Breast epithelium (tissue), 4 donors: ENCODE measurements at places on chromosomes 6 and 20.
A peak's percentile ranks its signal among the peaks of the same experiment; 100 is the strongest.

DNA sequence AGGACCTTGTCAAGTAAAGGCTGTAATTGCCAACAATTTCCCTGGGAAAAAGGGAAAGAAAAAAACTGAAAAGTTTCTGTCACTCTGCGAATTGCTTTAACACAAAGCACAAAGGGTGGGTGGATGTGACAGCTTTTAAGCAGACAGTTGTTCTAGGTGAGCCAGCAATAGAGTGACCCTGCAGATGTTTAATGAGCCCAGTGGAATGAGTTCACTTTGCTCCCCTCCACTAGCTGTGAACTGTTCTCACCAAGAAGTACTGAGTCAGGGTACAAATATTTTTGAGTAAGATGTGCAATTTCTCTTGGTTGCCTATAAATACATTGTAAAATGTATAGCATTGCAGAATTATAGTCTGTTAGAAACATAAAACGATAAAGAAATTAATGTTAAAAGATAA, 26.2 kb upstream of the LRRC1 start:
- no peaks in the 10 kb centered on the region for H3K4me1 ChIP-seq
- DNase-seq: no peak
- H3K27ac ChIP-seq: no peak overlapping the region
- H3K36me3 ChIP-seq: no peaks in the 10 kb centered on the region
- no peaks in the 10 kb centered on the region for H3K27me3 ChIP-seq

DNA sequence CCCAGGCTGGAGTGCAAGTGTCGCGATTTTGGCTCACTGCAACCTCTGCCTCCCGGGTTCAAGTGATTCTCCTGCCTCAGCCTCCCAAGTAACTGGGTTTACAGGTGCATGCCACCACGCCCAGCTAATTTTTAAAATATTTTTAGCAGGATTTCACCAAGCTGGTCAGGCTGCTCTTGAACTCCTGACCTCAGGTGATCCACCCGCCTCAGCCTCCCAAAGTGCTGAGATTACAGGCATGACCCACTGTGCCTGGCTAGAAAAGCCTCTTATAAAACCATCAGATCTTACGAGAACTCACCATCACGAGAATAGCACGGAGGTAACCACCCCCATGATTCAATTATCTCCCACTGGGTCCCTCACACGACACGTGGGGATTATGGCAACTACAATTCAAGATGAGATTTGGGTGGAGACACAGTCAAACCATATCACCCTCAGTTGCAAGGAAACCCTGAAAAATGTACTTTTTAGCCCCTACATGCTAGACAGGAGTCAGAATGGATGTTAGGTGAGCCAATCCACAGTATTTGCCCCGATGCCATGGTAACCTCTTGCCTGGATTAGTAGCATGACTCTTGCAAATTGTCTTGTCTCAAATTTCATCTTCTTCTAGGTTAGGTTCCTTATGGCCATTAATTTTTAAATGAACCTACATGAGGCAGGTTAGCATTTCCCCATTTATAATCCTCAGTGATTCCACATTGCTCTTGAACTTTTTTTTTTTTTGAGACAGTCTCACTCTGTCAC, 17.1 kb upstream of the SASH1 start:
- no peaks in the 10 kb centered on the region for H3K27me3 ChIP-seq
- no peaks in the 10 kb centered on the region for H3K36me3 ChIP-seq
- DNase-seq: no peak

- H3K4me3 ChIP-seq: no peak overlapping the region
- H3K4me1 ChIP-seq: no peaks in the 10 kb centered on the region
- DNase-seq: no peak
- H3K27me3 ChIP-seq: no peaks in the 10 kb centered on the region
Measured at GRCh38 chr6:152554851-152555250, 82.3 kb downstream of the SYNE1 start.

- H3K4me1 ChIP-seq: peaks cover 20% of the 10 kb centered on the region
- H3K27ac ChIP-seq: peak overlapping the region; percentile 99
Measured at GRCh38 chr20:50113420-50114224, 672 bp upstream of the UBE2V1 start.

DNA sequence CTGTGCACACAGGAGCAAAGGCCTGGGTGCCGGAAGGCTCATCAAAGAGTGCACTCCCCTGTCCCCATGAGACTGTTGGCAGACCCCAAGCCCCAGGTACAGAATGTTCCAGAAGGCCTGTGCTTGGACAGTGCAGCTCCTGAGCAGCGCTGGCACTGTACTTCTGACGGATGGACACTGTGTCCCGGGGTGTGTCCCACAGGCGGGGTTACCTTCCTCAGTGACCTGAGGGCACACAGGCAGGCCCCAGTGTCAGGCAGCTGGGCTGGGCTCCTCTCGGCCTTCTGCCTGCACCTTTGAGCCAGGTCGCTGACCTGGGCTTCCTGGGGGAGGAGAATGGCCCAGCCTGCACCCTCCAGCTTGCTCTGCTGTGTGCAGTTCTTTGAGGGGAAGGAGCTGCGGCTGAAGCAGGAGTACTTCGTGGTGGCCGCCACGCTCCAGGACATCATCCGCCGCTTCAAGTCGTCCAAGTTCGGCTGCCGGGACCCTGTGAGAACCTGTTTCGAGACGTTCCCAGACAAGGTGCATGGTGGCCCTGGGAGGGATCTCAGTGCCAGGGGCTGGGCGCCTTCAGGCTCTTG, 30.1 kb downstream of the PYGB start:
- no peak overlapping the region for H3K27ac ChIP-seq
- no peaks in the 10 kb centered on the region for H3K27me3 ChIP-seq
- peaks cover 3% of the 10 kb centered on the region for H3K4me1 ChIP-seq
- DNase-seq: no peak
- H3K4me3 ChIP-seq: no peak overlapping the region

DNA sequence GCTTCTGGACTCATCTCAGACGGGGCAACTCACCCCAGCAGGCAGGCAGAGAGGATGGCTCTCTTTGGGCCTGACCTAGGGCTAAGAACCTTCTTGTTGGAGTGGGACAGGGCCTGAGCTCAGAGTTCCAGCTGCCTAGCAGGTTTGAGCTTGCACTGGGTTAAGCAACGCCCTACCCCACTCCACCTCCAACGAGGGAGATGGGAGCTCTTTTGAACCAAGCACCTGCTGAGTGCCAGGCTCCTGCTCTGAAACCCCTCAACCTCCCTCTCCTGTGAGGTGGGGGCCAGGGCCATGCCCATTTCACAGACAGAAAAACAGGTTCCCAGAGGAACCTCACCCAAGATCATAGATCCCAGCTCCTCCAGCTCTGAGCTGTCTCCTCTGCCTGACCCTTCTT, 54.3 kb downstream of the SNAI1 start:
- H3K4me1 ChIP-seq: no peaks in the 10 kb centered on the region
- DNase-seq: no peak
- H3K4me3 ChIP-seq: no peak overlapping the region
- no peaks in the 10 kb centered on the region for H3K27me3 ChIP-seq

DNA sequence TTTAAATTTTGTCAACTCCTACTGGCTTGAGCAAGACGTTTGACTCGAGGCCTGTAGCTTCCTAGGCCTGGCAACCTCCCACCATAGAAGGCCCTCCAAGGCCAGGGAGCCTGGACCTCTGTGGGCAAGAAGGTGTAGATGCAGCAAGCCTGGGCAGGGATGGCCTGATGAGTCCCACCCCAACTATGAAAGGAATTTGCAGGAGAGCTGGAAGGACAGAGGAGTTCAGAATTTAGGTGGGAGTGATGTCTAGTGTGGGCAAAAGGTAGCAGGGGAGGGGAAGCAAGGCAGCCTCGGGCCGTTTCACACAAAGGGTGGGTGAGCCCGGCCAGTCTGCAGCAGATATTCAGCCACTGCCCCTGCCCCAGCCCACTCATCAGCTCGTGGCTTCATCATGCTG, 245.2 kb downstream of the CDH26 start:
- peak; percentile 84 for DNase-seq
- no peaks in the 10 kb centered on the region for H3K36me3 ChIP-seq
- H3K4me3 ChIP-seq: no peak overlapping the region
- H3K27ac ChIP-seq: peak overlapping the region; percentile 61
- H3K27me3 ChIP-seq: no peaks in the 10 kb centered on the region
